ENCODE measurements at places on chromosomes 5 and 9.
A peak's percentile ranks its signal among the peaks of the same experiment; 100 is the strongest.

GRCh38 chr5:140192715-140193430 is 17.9 kb downstream of the CYSTM1 start:
- DNase-seq: no peak

DNA sequence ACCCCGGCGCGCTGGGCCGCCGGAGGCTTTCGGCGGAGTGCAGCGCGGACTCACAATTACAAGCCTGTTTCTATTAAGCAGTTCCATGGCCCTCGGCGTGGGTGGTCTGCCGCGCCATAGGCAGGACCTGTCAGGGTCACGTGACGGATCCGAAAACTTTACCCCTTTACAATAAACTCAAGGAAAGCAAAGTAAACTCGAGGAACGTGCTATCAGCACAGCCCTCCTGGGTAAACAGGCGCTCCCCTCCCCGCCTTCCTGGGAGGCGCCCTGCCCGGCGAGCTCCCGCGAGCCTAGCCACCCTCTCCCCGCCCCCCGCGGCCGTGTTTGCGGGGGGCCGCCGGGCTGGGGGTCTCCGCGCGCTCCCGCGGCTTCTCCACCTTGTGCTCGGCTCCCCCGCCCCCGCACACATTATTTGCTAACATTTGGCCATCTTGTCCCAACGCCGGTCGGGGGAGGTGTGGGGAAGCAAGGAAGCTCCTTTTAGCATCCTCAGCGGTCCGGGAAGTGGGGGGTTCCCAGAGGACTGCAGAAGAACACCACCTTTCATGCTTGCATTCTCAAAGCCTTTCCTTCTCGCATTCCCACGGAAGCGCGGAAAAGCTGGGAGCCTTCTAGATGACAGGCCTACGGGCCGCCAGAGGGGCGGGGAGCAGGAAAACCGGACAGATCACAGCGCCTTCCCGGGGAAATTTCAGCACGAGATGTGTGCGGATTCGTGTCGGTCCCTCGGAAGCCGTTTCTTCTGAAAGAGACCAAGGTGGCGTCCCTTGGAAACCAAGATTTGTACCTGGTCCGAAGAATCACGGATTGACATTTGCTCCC is at the start of gene PTCH1:
Gene PTCH1, minus strand, starts transcription at position 238 of the 825 bp plus-strand sequence.
- peak; percentile 17 for DNase-seq

- DNase-seq: no peak
These were observed 33.4 kb upstream of the BARHL1 start for GRCh38 chr9:132548751-132549640.

GRCh38 chr5:66933066-66933465 is 263.5 kb downstream of the CD180 start:
- no peak for DNase-seq

DNA sequence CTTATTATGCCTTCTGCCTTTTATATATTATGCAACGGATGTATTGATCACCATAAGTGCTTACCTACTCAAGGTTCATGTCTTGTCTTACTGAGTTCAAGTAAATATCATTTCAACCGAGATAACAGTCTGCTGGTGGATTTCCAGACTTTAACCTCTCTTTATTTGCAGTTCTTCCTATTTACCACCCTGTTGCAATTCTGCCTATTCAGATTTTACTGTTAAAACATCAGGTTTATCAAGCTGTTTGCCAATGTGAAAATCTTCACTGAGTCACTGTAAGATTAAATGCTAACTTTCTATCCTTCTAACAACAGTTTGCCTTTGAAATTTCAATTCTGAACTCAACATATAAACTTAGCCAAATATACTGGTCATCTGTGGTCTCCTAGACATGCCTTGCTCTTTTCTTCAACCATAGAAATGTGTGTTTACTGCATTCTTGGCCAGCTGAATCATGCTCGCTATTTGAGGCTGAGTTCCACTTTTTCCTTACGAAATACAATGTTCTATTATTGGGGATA is 471.7 kb upstream of the RORB start:
- no peak for DNase-seq

- no peak for DNase-seq
These were observed 567.3 kb upstream of the KLF4 start for GRCh38 chr9:108056805-108057386.

DNA sequence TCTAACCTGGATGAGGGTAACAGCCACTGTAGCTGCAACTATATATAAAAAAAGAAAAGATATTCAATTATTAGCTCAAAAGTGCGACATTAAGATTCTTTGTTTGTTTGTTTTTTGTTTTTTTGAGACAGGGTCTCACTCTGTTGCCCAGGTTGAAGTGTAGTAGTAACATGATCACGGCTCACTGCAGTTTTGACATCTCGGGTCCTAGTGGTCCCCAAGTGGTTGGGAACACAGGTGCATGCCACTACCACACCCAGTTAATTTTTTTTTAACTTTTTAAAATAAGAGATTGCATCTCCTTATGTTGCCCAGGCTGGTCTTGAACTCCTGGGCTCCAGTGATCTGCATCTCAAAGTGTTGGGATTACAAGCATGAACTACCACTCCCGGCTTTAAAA is 61.8 kb downstream of the MEF2C start:
- no peak for DNase-seq

GRCh38 chr9:129343424-129344375 is 165.6 kb upstream of the IER5L start:
- DNase-seq: no peak

DNA sequence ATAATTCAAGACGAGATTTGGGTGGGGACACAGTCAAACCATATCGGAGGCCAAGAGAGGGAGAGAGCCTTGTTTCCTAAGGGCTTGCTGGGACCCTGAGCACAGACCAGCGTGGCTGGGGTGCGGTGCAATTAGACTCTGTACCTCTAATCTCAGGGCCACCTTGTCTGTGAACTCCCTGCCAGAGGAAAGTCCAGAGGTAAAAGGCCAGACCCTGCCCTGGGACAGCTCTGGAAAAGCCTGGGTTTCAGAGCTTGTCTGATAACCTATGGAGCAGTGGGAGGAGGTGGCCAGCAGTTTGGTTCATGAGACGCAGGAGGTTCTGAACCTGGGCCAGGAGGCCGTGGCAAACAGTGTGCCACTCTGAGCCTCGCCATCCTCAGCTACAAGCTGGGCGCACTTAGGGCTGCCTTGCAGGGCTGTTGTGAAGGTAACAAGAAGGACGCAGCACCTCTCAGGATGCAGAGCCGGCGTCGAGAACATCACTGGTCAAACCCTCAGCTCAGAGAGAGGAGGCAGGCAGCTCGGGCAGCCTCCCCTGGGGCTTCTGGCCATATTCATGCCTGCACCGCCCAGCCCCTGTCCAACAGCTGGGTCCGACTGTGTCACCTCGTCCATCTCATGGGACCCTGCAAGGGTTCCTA is 4.8 kb upstream of the DOLPP1 start:
- no peak for DNase-seq

DNA sequence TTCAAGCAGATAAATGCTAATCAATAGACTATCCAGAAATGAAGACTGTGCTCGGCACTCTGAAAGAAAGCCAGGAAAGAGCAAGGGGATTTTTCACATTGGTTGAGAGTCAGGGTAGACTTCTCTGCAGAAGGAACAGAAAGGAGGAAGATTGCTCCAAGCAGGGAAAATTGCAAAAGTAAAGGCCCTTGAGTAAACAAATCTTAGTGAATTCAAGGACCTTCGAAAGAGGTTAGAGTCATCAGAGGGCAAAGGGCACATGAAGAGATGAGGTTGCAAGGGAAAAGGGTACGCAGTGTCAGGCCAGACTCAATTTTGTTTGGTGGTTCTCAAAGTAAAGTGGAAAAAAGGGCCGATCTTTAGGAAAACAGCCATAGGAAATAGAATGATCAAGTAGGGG is 157.6 kb upstream of the RAI14 start:
- no peak for DNase-seq

DNA sequence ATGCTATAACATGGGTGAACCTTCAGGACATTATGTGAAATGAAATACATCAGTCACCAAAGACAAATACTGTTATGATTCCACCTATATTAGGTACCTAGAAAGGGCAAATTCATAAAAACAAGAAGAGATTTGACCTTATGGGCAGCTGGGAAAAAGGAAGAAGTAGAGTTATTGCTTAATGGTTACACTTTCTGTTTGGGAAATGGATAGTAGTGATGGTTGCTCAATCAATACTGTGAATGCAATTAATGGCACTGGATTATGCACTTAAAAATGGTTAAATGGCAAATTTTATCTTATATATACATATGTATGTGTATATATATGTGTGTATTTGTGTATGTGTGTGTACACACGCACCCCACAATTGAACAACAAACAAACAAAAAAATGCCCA is 15.2 kb downstream of the FKBP15 start:
- no peak for DNase-seq

- no peak for DNase-seq
These were observed 129.9 kb downstream of the ZSWIM6 start for GRCh38 chr5:61461926-61462325.

GRCh38 chr9:109893241-109893640 is 113.2 kb downstream of the PALM2AKAP2 start:
- DNase-seq: no peak

GRCh38 chr5:139862313-139862712 is 66.7 kb downstream of the PSD2 start:
- DNase-seq: no peak

- DNase-seq: peak; percentile 38
These were observed 237.7 kb upstream of the MEF2C start for GRCh38 chr5:89120719-89121118.

- DNase-seq: no peak
These were observed 182.1 kb downstream of the ADCY2 start for GRCh38 chr5:7578071-7578470.

- DNase-seq: no peak
These were observed 237.0 kb upstream of the CDH9 start for GRCh38 chr5:27275345-27275744.

- no peak for DNase-seq
These were observed 164.5 kb downstream of the DCP2 start for GRCh38 chr5:113140837-113141671.

DNA sequence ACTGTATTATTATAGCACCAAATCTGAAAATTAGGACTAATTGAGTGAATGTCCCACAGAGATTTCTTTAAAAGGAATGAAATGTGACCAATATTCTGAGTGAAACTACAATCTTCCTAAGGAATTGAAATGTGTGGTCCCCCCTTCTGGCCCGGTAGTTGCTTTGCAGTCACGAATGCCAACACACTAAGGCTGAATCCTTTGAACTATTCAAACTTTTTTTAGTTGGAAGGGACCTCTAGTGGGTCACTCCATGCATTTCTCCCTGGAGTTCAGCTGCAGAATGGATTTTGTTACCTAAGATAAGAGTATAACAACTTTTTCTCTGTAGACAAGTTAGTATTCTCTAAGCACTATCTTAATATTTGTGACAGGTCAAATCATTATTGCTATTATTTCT is 2.8 kb downstream of the CDH6 start:
- peak; percentile 21 for DNase-seq

GRCh38 chr5:127296321-127296720 is 5.7 kb downstream of the MEGF10 start:
- DNase-seq: no peak

DNA sequence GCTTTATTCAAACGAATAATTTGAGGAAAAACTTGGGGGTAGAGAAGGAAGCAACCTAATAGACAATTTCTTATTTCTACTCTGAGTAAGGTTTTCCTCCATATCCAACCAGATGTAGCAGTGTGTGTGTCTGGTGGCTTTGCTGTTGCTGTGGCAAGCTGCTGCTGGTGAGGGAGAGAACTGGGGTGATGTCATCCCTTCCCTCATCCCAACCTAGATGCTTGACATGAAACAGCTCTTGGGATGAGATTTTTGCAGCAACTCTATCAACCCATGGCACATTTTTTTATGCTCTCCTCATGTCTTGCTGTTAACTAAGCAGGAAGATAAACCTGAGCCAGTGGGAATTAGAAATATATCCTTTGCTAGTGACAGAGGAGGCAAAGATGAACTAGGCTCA is 135.8 kb downstream of the PCSK1 start:
- DNase-seq: no peak

DNA sequence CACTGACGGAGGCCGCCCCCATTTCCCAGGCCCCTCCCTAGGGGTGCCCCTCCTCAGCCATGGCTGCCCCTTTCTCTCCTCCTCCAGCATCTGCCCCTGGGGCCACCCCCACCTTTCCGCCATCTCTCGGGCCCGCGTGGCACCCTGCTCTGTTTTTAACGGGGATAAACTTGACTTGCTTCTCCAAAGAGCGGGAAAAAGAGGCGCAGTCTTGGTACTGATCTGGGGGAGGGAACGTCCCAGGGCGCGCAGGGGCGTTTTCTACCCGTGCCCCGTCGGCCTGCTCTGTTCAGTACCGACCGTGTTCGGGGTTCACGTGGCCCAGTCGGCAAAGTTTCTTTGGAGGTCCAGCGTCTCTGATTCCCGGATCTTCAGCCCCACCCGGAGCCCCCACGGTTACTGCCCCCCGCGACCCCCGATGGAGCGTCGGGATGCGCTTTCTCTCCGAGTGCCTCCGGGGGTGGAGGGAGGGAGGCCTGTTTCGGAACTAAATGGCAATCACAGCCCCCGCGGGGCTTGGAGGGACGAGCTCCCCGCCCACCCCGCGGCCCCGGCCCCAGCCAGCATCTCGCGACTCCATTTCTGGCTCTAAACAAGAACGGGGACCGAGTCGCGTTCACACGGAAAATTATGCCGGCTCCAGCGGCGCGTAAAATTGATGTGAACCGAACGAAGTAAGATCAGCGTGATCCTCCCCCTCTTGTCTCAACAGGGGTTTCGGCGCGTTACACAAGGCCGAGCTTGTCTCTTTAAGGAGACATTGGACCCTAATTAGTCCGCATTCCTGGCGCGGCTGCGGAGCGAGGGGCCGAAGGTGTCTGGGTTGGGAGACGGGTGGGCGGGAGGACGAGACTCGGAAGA is 1.1 kb upstream of the TLE4 start:
- peak; percentile 52 for DNase-seq

GRCh38 chr9:36959681-36960574 is 74.1 kb downstream of the PAX5 start:
- DNase-seq: no peak

DNA sequence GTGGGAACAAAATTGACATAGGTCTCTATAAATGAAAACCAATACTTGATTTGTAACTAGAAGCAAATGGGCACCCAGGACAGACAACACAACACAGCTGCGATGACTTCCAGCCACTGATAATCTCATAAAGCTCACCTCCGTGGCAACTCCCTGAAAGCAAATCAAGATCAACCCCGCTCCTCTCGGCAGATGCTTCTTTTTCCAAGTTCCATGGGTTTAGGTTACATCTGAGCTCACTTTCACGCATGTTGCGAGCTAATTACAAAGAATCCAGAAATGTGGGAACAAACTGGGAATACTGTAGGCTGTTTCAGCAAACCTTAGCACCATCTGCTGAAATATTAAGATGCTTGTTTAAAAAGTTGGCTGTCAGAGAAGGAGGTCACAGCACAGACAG is 153.9 kb downstream of the ELAVL2 start:
- DNase-seq: no peak

GRCh38 chr9:113564498-113565237 is 101.1 kb downstream of the RGS3 start:
- DNase-seq: no peak

GRCh38 chr5:95331358-95331757 is 46.5 kb upstream of the MCTP1 start:
- no peak for DNase-seq

DNA sequence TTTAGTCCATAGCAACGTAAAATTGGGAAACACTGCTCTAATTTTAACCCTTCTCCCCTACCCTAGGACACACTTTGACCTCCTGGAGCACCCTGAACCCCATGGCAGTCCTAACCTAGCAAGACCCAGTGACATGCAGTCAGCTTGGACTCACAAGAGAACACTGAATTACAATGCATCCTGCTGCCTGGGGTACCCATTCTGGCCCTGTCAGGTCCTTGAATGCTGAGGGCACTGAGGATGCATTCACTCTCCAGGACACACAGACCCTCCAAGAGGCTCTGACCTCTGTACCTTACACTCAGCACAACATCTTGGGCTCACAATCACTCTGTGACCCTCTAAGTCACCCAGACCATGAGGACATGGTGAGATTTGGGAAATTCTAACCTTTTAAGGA is 1.8 kb upstream of the PROP1 start:
- no peak for DNase-seq

All from hematopoietic multipotent progenitor cell treated with erythropoietin and hydrocortisone succinate and interleukin-3 and kit ligand, for 6 days (in vitro differentiated cells).